ENCODE measurements at places on chromosomes 11 and 22.

DNA sequence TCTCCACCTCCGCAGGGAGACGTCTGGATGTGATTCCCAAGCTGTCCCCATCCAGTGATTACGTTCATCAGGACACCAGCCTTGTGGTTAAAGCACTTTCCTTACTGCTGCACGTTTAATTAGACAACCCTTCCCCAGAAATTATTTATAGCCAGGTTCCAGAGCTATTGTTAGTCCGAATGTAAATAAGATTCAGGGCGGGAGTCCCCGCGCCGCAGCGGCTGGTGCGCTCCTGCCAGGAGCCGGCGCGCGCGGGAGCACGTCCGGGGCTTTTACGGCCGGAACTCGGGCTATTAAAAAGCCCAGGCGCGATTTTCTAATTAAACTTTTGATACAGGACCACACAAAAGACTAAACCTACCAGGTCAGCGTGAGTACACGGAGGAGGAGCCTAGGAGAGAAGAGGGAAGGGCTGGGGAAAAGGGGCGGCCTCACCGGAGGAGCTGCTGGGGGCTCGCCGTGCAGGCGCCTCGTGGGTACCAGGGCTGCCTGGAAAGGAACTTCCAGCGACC is 538.3 kb downstream of the OPCML start:
- no peak for DNase-seq

GRCh38 chr11:66448523-66448922 is 9.9 kb upstream of the MRPL11 start:
- DNase-seq = no peak

DNA sequence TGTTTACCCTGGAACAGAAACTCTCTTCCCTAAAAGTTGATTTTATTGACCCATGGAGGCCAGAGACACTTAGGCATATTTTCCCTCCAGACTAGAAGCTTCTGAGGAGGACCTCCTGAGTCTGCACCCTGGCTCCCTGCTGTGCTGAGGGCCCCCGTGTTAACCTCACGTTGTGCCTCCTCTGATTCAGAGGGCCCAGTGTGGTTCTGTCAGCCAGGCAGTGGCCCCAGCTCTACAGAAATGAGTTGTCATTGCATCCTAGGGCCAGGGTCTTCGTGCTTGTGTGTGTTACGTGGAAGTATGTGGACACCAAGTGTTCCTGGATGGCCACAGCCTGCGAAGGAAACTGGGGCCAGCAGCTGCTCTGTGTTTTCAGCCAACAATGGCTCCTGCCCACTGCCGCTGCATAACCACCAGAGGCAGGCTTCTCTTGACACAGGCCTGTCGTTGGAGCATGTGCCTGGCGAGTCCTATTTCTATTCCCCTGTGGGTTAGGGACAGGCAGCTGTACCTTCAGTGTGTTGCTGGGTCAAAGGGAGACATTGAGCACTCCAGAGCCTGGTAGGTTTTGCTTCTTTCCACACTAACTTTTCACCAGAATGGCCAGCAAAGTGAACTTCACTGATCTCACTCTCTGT is 44.5 kb downstream of the MED15 start:
- DNase-seq = no peak

- DNase-seq = no peak
Measured at GRCh38 chr11:44177905-44178304, 82.4 kb downstream of the EXT2 start.

GRCh38 chr11:2761131-2762030 is 61.6 kb upstream of the KCNQ1OT1 start:
- no peak for DNase-seq

DNA sequence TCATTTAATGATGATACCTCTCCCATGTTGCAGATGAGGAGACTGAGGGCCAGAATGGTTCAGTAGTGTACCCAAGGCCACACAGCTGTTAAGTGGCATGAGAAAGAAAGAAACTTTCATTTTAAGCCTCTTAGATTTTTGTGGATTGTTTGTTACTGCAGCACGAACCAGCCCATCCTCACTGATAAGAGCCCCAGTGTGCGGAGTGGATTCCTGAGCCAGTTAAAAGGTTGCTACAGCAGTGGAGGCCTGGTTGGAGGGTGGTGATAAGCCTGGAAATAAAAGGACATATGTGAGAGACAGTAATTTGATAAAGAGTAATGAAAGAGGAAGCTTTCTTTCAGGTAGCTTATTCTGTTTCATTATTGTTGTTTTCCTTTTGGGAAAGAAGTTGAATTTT is 89.0 kb downstream of the ATXN10 start:
- no peak for DNase-seq

GRCh38 chr11:34860518-34860917 is 55.7 kb downstream of the APIP start:
- no peak for DNase-seq

DNA sequence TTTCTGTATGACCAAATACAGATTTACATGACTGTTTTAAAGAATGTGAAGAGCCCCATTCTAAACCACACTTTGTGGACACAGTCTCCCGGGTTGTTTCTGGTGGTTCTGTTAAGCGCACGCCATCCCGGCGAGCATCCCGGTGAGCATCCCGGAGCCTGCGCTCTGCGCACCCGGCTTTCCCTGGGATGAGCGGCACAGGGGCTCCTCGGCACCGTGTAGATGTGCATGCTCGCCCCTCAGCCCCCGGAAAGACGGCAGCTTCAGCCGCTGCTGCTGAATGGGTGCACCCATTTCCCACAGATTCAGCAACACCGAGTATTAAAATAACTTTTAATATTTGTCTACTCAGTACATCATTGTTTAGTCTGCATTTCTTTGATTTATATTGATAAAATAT is 36.0 kb downstream of the GLB1L2 start:
- DNase-seq = no peak

DNA sequence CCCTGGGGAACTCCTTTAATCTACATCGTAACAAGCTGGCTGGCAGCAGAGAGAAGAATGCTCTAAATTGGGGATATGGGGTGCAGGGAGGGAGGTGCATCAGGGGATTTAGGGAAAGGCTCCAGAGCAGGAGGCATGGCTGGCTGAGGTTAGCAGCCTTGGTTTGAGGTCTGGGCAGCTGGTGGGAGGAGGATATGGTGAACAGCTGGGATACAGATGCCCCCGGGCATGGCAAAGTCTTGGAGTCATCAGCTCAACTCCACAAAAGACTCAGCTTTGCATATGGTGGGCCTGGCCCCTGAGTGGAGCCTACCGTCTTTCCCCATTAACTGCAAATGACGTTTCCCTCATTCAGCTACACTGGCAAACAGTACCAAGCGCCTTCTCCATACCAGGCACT is 5.4 kb downstream of the FAM83F start:
- DNase-seq = no peak

GRCh38 chr11:109075976-109076375 is 346.0 kb upstream of the C11orf87 start:
- no peak for DNase-seq

GRCh38 chr11:47998345-47998732 is 18.0 kb downstream of the PTPRJ start:
- DNase-seq = no peak

GRCh38 chr11:7524462-7525235 is 10.8 kb downstream of the PPFIBP2 start:
- peak; percentile 57 for DNase-seq

- no peak for DNase-seq
Measured at GRCh38 chr11:36270701-36271100, 18.5 kb downstream of the COMMD9 start.

DNA sequence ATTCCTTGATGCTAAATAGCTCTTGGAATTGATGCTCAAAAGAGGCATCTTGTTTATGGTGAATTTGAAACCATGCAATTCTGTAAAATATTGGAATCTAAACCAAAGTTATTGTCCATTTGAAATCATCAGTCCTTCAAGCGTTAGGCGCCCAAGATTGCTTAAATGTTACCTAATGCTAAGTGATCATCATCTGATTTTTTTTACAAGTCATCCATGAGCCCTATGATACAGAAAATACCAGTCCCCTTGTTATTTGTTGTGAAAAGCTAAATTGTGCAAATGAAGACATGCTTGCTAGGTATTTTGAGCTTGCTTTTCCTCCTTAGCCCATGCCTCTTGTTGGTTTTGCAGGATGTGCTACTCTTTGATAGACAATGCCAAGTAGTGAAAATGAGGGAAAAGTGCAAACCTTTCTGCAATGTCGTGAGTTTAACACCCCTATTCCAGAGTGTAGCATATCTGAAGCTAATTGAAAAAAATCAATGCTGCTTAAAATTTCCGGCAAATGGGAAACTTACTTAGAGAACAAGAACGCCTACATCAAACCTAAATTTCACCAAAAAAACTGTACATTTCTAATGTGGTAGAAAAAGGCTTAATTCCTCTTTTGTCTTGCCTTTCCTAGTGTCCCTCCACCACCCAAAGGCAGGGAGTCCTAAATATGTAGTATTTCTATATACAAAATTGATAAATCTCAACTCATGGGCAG is 1.9 kb downstream of the GRK3 start:
- DNase-seq = no peak

- DNase-seq = no peak
Measured at GRCh38 chr11:128375961-128376360, 211.4 kb downstream of the ETS1 start.

GRCh38 chr11:75429902-75430713 is 2.9 kb downstream of the KLHL35 start:
- peak; percentile 42 for DNase-seq

- DNase-seq = no peak
Measured at GRCh38 chr11:119975561-119976152, 162.3 kb downstream of the TRIM29 start.

DNA sequence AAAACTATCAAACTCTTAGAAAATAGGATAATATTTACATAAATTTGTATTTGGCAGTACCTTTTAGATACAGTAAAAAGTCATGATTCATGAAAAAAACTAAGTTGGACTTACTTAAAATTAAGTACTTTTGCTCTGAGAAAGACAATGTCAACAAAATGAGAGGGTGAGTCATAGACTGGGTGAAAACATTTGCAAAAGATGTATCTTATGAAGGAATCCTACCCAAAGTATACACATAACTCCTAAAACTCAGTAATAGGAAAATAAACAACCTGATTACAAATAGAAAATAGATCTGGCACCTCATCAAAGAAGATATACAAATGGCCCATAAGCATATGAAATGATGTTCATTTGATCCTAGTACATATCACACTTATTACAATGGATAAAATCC is 1154.6 kb downstream of the JRKL start:
- no peak for DNase-seq

- no peak for DNase-seq
Measured at GRCh38 chr22:39408807-39409206, 9.2 kb downstream of the TAB1 start.

- DNase-seq = no peak
Measured at GRCh38 chr11:118358071-118358470, 1.3 kb upstream of the UBE4A start.

- no peak for DNase-seq
Measured at GRCh38 chr22:27023591-27023990, 366.2 kb downstream of the MIAT start.

GRCh38 chr11:121012091-121012490 is 11.8 kb upstream of the TBCEL start:
- no peak for DNase-seq

GRCh38 chr22:20153945-20154344 is 3.1 kb upstream of the CCDC188 start:
- no peak for DNase-seq

DNA sequence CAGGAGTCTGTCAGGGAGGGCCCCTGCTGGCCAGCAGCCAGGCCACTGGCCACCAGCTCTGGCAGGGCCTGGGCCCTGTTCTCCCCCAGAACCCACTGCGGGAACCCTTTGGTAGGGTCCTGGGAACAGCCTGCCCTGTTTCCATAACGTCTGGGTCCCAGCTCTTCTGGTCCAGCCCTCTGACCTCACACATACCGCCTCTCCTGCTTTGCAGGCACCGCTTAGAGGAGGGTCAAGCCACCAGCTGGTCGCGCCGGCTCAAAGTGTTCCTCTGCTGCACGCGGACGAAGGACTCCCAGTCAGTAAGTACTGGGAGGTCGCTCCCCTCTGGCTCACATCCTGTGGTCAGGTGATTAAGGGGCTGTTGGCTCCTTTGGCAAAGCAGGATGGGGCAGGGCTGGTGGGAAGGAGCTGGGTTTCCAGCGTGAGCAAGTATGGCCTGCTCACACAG is 26.6 kb upstream of the MYRF start:
- no peak for DNase-seq

DNA sequence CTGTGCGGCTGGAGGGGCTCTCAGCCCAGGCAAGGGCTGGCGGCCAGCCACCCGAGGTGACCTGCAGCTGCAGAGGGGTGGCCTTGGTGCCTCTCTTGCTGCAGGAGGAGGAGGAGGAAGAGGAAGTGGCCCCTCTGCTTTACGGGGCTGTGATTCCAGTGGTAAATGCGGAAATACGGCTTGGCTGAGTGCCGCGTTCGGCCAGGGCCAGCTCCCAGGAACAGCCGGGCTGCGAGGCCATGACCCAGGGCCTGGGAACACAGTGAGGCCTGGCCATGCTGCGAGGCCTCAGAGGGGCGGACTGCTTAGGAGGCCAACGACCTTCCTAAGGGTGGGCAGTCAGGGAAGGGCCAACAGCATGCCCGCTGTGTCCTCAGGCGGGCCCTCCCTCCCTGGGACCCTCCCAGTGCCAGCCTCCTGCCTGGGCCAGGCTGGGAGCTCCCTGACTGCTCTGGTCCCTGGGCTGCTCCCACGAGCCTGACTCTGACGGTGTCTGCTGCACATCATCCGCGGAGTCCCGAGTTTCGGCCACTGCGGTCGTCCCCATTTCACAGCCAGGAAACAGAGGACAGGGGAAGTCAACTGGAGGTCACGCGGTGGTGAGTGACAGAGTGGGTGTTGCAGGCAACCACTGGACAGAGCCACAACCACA is 20.8 kb upstream of the PPARA start:
- DNase-seq = peak; percentile 64

GRCh38 chr11:78339483-78339882 is 78.1 kb downstream of the GAB2 start:
- DNase-seq = no peak

DNA sequence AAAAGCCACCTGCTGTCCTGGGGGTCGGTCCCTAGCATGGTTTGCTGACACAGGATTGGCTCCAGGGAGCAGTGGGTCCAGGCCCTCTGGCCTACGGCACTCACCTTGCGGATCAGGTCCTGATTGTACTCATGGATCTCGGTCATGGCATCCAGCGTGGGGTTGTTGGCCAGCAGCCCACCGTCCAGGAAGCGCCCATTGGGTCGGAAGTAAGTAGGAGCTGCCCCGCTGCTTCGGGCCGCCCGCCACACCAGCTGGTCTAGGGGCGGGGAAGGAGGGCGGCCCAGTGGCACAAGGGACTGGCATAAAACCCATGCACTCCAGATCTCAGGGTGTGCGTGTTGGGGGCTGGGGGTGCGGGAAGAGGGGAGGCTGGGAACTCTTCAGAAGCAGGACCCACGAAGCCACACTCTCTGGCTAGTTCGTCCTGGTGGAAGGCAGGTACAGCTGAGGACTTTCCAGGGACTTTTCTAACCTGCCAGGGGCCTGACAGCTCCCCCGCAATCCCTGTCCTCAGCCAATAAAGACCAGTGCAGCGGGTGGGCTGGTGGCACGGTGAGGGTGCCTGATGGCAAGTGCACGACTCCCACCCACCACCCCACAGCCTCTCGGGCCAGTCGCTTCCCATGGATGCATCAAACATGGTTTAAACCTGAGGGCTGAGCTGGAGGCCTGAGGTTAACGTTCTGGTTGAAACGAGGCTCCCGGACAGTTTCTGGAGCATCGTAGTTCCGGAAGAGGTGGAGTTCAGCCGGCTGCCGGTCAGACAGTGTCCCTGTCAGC is 5.1 kb upstream of the BAIAP2L2 start:
- DNase-seq = no peak

- DNase-seq = no peak
Measured at GRCh38 chr11:58641803-58642581, 19.5 kb downstream of the CNTF start.
